ENCODE measurements at places on chromosomes 4 and X.
A peak's percentile ranks its signal among the peaks of the same experiment; 100 is the strongest.

GRCh38 chr4:76108467-76109181 is 34.1 kb downstream of the ART3 start:
- DNase-seq: no peak

DNA sequence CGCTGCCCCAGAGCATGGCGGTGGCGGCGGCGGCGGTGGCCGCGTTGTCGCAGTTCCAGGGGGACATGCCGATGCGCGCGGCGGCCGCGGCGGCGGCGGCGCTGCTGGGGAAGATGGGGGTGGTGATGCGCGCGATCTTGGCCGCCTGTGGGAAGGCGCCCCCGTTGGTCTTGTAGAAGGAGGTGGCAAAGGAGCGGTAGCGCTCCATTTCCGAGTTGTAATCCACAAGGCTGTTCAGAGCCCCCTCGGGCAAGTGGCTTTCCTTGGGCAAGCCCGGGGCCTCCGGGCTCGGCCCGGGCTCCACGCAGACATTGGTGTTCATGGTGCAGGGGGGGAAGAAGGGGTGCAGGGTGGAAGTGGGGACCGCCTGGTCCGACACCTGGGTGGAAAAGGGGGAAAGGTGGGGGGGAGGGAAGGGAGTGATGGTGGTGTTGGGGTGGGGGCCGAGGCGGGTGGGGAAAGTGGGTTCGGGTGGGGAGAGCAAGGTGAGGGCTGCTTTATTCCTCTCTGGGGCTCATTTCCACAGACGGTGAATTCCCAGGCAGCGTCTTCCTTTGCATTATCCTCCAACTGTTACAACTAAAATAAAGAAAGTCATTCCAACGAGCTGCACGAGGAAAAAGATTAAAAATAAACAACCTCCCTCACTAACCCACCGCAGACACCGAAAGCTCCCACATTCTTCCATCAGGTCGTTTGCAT is 3.1 kb downstream of the CXXC4 start:
- no peak for DNase-seq

GRCh38 chr4:13968723-13969122 is 341.2 kb upstream of the BOD1L1 start:
- DNase-seq: no peak

- no peak for DNase-seq
Observed at GRCh38 chr4:47468706-47469365, 5.3 kb upstream of the COMMD8 start.

DNA sequence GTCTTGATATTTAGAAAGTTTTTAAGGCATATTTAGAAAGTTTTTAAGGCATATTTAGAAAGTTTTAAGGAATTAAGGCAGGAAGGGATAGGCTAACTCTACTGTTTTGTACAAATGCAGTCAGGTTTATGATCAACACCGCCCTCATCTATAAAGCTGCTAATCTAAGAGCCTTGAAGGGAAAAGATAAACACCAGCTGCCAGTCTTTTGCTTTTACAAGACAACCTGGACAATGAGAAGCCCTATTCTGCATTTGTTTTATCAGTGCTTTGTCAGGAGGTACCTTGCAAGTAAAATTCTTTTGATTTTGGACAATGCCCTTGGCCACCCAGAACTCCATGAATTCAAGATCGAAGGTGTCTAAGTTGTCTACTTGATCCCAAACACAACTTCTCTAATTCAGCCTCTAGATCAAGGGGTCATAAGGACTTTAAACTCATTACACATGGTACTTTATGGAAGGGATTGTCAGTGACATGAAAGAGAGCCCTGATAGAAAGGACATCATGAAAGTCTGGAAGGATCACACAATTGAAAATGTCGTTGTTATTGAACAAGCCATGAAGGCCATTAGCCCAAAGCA is 39.8 kb downstream of the IL15 start:
- DNase-seq: no peak

GRCh38 chr4:36786519-36786918 is 458.0 kb upstream of the NWD2 start:
- DNase-seq: no peak

DNA sequence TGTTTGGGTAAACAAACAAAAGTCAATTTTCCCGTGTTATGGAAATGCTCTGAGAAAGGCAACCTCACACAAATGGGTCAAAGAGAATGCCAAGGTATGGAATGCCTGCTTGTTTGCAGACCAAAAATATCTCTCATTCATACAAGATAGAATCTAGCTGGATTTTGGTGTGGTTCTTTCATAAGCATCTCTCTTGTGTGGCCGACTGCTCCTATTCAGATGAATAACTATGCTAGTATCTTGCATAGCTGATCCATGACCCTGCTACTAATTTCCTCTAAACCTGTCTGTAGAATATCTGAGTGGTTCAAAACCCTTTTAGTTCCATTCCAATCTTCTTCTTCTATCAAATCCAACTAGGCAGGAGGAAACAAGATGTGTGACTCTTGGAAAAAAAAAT is 28.2 kb upstream of the SORBS2 start:
- no peak for DNase-seq

DNA sequence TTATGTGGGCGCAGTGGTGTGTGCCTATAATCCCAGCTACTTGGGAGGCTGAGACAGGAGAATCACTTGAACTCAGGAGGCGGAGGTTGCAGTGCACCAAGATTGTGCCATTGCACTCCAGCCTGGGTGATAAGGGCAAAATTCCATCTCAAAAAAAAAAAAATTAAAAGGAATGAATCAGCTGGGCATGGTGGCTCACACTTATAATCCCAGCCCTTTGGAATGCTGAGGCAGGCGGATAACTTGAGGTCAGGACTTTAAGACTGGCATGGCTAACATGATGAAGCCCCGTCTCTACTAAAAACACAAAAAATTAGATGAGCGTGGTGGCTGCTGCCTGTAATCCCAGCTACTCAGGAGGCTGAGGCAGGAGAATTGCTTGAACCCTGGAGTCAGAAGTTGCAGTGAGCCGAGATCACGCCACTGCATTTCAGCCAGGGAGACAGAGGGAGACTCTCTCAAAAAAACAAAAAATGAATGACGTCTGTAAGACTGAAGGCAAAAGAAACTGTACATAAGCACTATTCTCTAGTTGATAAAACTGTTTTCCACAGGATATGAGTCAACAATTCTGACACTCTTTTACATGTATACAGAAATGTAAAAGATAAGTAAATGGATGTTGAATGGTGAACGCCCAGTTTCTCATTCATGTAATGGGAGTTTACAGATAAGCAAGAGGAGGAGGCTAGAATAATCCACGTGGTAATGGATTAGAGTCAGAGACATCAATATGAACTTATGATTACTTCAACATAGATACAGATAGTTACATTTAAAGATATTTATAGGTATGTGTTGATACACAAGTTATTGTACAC is 22.2 kb downstream of the CENPC start:
- DNase-seq: no peak

- no peak for DNase-seq
Observed at GRCh38 chrX:120380699-120381098, 18.8 kb downstream of the ATP1B4 start.

DNA sequence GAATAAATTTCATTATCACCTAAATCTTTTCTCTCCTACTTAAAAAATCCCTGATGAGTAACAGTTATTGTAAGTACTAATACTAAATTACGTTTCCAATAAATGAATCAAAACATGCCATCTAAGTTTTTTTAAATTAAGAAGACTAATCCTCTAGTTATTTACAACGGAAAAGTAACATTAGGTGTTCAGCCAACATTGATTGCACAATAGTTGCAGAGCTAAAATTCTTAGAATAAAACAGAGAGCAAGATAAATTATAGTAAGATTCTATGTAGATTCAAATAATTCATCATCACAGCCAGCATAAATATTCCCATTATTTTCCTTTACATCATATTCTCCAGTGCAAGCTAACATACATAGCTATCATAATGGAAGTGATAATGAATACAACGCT is 139.2 kb downstream of the HDX start:
- DNase-seq: no peak

- DNase-seq: no peak
Observed at GRCh38 chrX:119189595-119189994, 46.5 kb upstream of the PGRMC1 start.

- DNase-seq: no peak
Observed at GRCh38 chr4:128107766-128108165, 46.7 kb downstream of the LARP1B start.

- DNase-seq: no peak
Observed at GRCh38 chr4:159386620-159387019, 283.7 kb downstream of the RAPGEF2 start.

DNA sequence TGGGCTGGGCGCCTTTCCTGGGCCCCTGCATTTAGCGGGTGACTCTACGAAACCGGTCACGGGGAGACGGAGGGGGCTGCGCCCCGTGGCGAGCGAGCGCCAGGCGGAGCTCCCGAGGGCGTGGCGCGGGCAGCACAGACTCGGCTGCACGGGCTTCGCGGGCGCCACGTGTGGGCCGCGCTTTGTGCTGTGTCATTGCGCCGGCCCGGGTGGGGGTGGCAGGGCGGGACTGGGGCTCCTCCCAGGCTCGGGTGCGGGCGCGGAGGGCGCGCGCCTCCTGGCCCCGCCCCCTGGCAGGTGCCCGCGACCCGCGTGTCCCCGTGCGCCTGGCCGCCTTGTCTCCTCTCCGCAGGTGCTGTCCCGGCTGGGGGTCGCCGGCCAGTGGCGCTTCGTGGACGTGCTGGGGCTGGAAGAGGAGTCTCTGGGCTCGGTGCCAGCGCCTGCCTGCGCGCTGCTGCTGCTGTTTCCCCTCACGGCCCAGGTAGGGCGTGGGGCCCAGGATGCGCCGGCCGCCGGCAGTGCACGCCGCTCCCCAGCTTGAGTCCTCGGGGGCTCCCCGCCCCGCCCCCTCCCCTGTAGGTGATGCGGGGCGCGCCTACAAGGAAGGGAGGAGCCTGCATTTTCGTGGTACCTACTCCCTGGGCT is 651 bp downstream of the UCHL1 start:
- peak; percentile 78 for DNase-seq

- no peak for DNase-seq
Observed at GRCh38 chrX:281166-281999, at the start of gene PLCXD1. PLCXD1 (plus strand) TSS chrX:281381; CDS start chrX:284188, 2,807 bp downstream.

DNA sequence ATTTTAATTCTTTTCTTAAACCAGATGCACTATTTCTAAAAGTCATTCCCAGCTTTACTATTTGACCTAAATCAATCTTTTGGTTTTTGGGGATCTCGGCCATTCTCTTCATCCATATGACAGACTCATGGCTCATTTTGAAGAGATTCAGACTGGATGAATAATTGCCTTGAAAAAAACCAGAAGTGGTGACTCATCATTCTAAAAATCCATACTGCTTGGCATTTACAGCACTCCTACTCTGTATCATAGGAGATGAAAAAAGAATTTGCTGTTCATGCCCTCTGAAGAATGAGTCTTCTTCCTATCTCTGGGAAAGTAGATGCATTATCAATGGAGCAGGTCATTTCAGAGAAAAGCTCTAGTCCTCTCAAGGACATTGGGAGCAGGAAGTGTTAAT is 220.5 kb upstream of the RPS6KA3 start:
- DNase-seq: no peak

GRCh38 chrX:2145692-2146367 is 354.9 kb downstream of the DHRSX start:
- DNase-seq: no peak

DNA sequence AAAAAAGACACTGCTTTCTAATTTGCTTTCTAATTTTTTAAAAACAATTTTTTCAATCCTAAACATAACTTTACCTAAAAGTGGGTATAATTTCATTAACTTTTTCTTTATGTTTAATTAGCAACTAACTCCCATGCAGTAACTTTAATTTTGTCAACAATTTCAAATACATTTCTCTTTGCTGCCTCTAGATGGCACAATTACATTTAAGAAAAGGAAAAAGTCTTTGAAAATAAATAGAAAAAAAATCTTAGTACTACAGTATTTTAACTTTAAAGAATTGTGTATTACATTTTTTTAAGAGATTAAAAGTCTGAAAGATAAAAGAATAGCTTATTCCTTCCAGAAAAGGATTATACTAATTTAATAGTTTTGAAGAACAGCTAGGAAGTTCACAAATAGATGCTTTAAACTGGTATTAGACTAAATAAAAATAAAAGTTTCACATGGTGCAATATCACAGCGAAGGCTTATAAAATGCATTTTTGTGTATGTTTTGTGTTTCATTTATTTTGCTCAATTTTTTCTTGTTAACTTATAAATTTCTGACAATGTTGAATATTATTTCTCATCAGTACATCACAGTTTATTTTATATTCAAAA is 105.1 kb downstream of the ADGRA3 start:
- no peak for DNase-seq
